ENCODE measurements at places on chromosomes 6 and 20. TPM values are rescaled to one million over a fixed set of nuclear protein-coding genes. Genes with fewer than 3 reads are reported as not detected.

Gene TGM3
- total RNA-seq: not detected

Gene GLO1
- 101 TPM for total RNA-seq

Gene KCNQ5
- 9.8 TPM for total RNA-seq

Gene CSTF1
- total RNA-seq: 74.5 TPM

Gene PRELID3B
- 181 TPM for total RNA-seq

Gene NANP
- 4.3 TPM for total RNA-seq

Gene CDSN
- total RNA-seq: not detected

Gene PXDC1
- total RNA-seq: 7.2 TPM

- no peak overlapping the region for H3K27ac ChIP-seq
- H3K4me3 ChIP-seq: no peak overlapping the region
- no peaks in the 10 kb centered on the region for H3K27me3 ChIP-seq
These were observed 323.1 kb upstream of the AGPAT4 start for GRCh38 chr6:161596807-161597520.

DNA sequence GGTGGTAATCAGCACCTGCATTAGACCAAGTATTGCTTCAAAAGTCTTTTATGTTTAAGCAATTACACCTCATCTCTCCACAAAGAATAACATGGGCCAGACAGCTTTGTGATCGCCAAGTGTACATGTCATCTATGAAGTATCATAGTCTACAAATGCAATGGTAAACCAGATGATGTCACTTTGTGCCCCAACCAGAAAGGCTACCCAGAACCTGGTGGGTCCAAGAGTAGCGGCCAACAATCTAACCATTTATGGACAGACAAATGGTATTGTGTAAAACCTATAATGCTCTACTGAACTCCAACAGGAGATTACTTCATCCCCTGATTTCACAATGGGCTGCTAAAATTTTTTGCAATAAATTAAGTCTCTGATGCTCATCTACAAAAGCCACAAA is 295.9 kb downstream of the GMDS start:
- H3K36me3 ChIP-seq: no peaks in the 10 kb centered on the region
- H3K4me1 ChIP-seq: no peaks in the 10 kb centered on the region
- H3K27ac ChIP-seq: no peak overlapping the region
- no peaks in the 10 kb centered on the region for H3K27me3 ChIP-seq
- no peak overlapping the region for H3K4me3 ChIP-seq

DNA sequence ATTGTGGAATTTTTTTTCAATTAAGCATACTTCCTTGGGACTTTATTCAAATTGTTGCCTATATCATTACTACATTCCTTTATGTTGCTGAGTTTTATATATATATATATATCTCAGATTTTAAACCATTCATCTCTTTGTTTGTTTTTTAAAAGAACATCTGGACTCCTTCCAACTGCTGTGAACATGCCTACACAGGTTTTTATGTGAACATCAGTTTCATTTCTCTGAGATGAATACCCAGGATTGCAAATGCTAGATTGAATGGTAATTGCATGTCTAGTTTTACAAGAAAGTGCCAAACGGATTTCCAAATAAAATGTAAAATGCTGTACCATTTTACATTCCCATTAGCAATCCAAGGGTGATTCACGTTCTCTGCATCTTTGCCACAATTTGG is 1289.3 kb downstream of the HACE1 start:
- no peak overlapping the region for H3K4me3 ChIP-seq
- no peaks in the 10 kb centered on the region for H3K4me1 ChIP-seq
- DNase-seq: no peak
- no peaks in the 10 kb centered on the region for H3K36me3 ChIP-seq
- H3K27me3 ChIP-seq: no peaks in the 10 kb centered on the region

DNA sequence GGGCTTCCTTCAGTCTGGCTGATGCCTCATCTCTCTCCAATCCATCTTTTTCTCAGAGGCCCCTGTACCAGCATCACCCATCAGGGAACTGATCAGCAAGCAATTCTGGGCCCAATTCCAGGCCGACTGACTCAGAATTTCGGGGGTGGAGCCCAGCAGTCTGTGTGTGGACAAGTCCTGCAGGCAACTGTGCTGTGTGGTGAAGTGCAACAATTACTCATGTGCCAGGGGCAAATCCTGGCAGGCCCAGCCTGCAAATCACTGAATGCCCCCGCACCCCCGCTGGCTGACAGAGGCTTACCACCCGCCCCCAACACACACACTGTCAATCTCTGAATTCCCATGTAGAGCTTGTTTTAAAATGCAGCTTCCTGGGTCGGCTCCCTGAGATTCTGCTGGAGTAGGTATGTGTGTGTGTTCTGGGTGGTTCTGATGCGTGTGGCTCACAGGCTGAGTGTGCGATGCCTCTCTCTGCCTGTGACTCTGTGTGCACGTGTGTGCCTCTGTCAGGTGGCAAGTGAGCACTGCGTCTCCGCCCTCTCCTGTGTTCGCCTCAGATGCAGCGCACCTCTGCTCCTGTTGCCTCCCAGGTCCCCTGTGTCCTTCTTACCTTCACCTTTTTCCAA is 45.4 kb downstream of the SSR1 start:
- H3K27ac ChIP-seq: no peak overlapping the region
- no peak overlapping the region for H3K4me3 ChIP-seq
- no peak for DNase-seq

GRCh38 chr6:64256483-64256882 is 620.9 kb downstream of the PHF3 start:
- H3K27ac ChIP-seq: no peak overlapping the region
- DNase-seq: no peak
- H3K4me1 ChIP-seq: no peaks in the 10 kb centered on the region
- H3K4me3 ChIP-seq: no peak overlapping the region
- H3K27me3 ChIP-seq: no peaks in the 10 kb centered on the region
- H3K36me3 ChIP-seq: no peaks in the 10 kb centered on the region

DNA sequence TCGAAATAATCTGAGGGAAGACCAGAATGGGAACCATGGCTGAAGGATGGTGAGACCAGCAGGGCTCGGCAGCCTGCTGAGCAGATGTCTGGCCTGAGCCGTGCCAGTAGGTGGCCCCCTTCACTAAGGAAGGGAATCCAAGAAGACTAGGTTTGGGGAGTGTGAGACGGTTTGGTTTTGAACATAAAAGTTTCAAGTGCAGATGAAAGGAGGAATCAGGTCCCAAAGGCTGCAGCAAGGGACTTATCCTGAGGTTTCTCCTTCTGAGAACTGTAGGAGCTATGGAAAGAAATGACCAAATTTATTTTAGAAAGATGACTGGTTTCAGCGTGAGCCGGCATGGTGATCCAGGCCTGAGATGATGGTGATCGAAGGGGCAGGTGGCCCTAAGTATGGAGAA is 4.6 kb upstream of the OSER1 start:
- DNase-seq: peak; percentile 77
- no peaks in the 10 kb centered on the region for H3K27me3 ChIP-seq
- peaks cover 2% of the 10 kb centered on the region for H3K36me3 ChIP-seq
- H3K4me1 ChIP-seq: peaks cover 57% of the 10 kb centered on the region
- peak overlapping the region; percentile 2 for H3K27ac ChIP-seq
- no peak overlapping the region for H3K4me3 ChIP-seq

DNA sequence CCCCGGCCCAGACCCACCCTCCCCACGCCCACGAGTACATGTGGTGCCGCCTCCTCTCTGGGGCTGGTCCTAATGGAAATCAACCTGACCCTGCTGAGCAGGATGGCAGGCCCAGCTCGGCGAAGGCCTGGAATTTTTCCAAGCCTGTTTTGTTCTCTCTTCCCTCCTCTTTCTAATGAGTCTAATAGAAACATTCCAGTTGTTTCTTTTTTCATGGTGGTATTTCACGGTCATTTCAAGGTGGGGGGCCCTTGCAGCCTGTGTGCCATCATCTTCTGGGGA is 16.6 kb downstream of the SMOC2 start:
- H3K4me1 ChIP-seq: no peaks in the 10 kb centered on the region
- H3K4me3 ChIP-seq: no peak overlapping the region
- no peak overlapping the region for H3K27ac ChIP-seq
- peaks cover 8% of the 10 kb centered on the region for H3K27me3 ChIP-seq

- H3K36me3 ChIP-seq: peaks cover 2% of the 10 kb centered on the region
- no peaks in the 10 kb centered on the region for H3K4me1 ChIP-seq
- no peak overlapping the region for H3K4me3 ChIP-seq
- no peak overlapping the region for H3K27ac ChIP-seq
- DNase-seq: no peak
These were observed 41.0 kb downstream of the CYP24A1 start for GRCh38 chr20:54132612-54133433.

- H3K27ac ChIP-seq: no peak overlapping the region
- H3K4me3 ChIP-seq: no peak overlapping the region
- DNase-seq: no peak
- H3K27me3 ChIP-seq: peaks cover 30% of the 10 kb centered on the region
- no peaks in the 10 kb centered on the region for H3K36me3 ChIP-seq
These were observed 1.7 kb upstream of the SLC22A2 start for GRCh38 chr6:160260367-160260766.

DNA sequence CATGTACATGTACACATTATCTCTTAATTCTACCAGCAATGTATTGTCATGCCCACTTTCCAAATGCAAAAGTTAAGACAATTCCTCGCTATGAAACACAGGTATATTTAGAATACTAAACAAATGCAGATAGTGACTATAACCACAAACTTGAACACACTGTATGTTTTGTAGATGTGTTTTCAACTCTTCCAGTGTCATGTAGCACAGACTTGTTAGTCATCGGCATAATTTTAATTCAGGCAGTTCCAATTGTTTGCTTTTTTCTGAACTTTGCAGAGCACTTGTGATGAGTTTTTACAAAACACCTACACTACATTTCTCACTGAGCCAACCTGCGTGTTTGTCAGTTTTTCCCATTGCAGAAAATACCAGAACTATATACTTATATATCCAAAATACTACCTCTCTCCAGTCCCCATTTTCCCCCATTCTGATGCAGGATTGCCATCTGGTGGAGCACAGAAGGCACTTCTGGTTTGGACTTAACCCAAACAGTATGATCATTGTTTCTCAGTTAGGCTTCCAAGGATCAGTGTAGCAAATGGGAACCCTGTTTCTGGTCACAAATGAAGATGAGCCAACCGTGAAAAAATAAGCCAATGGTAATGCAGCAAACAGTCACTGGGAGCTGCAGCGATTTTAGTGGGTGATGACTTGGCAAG is 143.4 kb downstream of the ADGRB3 start:
- H3K27me3 ChIP-seq: no peaks in the 10 kb centered on the region
- H3K4me1 ChIP-seq: no peaks in the 10 kb centered on the region
- H3K36me3 ChIP-seq: no peaks in the 10 kb centered on the region
- no peak overlapping the region for H3K4me3 ChIP-seq
- no peak for DNase-seq

DNA sequence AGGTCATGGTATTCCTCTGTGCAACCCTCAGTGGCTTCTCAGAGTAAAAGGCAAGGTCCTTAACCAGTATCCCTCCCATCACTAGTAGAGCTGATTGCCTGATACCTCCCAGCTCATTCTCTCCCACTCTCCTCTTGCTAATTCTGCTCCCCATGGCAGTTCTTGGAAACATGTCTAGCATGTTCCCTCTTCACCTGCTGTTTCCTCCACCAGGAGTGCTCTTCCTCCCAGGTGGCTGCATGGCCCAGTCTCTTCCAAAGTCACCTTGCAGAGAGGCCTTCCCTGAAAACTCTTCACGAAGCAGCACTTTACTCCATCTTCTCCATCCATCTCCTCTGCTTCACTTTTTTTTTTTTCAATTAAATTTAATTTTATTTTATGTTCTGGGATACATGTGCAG is 36.2 kb upstream of the OLIG3 start:
- no peak for DNase-seq
- H3K36me3 ChIP-seq: peaks cover 2% of the 10 kb centered on the region
- H3K4me1 ChIP-seq: no peaks in the 10 kb centered on the region
- H3K4me3 ChIP-seq: no peak overlapping the region
- peaks cover 9% of the 10 kb centered on the region for H3K27me3 ChIP-seq
- no peak overlapping the region for H3K27ac ChIP-seq

DNA sequence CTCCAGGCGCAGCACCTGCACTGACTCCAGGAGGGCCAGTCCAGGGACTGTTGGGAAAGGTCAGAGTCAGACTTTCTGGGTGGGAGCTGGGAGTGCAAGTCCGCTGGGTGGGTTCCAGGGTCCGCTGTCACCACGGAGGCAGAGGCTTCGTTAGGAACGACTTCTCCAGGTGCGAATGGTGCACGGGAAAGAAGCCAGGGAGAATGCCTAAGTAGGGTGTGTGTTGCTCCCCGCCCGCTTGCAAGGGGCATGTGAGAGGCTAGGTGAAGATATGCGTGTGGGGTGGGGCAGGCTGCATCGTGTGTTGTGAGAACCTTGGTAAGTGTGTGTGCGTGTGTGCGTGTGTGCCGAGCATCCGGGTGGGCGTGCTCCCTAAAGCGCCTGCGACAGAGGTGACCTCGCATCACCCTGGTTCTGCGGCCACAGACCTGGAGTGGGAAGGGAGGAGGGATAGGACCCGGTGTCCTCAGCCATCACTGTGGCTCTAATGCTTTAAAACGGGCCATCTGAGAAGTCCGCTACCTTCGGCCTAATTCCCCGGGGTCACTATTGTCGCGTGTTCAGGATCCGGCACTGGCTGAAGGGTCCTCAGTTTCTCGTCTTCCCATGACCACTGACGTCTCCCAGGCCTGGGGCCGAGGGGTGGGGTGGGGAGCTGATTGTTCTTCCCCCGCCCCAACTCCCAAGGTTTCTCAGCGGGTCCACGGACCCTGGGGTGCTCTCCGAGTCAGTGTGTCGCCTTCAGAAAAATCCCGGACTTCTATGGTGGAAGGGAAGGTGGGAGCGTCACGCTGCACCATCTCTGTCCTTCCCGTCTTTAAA is 6.1 kb downstream of the SLC32A1 start:
- H3K36me3 ChIP-seq: peaks cover 3% of the 10 kb centered on the region
- peaks cover 53% of the 10 kb centered on the region for H3K4me1 ChIP-seq
- peak overlapping the region; percentile 12 for H3K27ac ChIP-seq
- peak overlapping the region; percentile 83 for H3K4me3 ChIP-seq
- peak; percentile 5 for DNase-seq

DNA sequence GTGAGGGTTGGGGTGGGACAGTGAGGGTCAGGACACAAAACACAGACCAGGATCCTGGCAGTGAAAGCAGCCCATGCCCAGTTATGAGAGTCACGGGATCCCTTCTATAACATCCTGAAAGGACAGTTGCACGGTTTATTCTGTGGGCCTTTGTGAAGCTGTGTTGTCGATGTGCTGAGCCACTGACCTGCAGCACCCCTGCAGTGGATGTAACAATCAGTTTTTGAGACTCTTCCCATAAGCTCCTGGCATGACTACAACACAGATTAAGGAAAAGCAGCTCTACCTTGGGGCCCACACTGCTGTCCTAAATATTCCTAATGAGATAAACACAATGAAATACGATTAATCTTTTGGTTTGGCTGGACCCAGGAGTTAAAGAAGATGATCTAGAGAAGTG is 3.7 kb downstream of the PYGB start:
- peaks cover 5% of the 10 kb centered on the region for H3K36me3 ChIP-seq
- no peak overlapping the region for H3K4me3 ChIP-seq
- H3K4me1 ChIP-seq: peaks cover 50% of the 10 kb centered on the region
- H3K27me3 ChIP-seq: peaks cover 5% of the 10 kb centered on the region

DNA sequence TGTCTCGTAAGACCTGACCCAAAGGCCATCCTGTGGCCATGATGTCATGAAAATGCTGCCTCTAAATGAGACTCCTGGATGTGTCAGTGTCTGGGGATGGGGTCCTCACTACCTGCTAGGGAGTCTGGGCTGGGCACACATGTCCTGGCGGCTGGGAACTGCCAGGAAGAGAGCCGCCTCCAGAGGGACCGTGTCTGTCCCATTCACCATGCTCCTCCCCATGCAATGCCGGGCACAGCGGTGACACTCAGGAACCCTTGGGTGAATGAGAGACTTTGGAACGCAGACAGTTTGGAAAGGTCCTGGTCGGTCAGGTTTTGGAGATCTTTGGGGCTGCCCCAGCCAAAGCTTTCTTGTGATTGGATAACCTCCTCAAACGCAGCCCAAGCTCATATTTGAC is 40.1 kb upstream of the GTSF1L start:
- no peak overlapping the region for H3K27ac ChIP-seq
- H3K4me1 ChIP-seq: peaks cover 11% of the 10 kb centered on the region
- no peaks in the 10 kb centered on the region for H3K36me3 ChIP-seq
- H3K4me3 ChIP-seq: no peak overlapping the region
